ENCODE measurements at places on chromosomes 12 and 14.

DNA sequence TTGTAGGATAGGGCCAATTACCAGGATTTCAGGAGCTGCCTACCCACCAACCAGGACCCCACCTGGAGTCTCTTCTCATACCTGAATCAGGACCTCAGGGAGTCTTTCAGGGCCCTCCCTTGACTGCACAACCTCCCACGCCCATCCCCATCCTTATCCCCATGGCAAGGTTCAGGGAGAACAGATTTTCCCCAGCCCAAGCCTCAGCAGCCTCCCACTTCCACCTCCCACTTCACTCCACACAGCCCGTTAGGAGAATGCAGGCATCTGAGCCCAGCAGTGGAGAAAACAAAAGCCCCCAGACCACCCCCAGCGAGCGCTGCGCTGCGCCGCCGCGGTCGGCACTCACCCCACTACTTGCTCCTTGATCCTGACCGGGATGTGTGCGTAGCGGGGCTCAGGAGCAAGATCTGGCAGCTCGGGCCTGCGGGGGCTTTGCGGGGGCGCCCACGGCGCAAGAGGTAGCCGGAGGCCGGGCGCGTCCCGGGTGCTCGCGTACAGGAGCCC, 1.4 kb downstream of the B4GALNT1 start:
- DNase-seq: no peak

GRCh38 chr14:73500360-73500759, 9.6 kb downstream of the RIOX1 start:
- DNase-seq: no peak

DNA sequence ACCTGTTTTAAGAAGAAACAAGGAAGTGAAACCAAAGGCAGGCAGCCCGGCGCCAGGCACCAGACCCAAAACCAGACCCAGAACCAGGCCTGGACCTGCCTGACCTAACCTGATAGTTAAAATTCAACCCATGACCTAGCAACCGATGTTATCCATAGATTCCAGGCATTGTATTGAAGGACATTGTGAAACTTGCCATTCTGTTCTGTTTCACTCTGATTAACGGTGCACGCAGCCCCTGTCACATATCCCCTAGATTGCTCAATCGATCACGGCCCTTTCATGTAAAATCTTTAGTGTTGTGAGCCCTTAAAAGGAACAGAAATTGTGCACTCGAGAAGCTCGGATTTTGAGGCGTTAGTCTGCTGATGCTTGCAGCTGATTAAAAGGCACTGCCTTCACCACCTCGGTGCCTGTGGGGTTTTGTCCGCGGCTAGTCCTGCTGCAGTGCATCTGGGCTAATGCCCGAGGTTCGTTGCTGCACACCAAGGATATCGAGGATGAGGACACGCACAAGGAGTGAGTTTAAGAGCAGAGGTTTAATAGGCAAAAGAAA, 262.5 kb upstream of the TMEM132C start:
- no peak for DNase-seq

- DNase-seq: peak; percentile 72
These were observed 2.7 kb upstream of the INHBE start for GRCh38 chr12:57452181-57452936.

GRCh38 chr14:92456215-92457015, 57.2 kb upstream of the RIN3 start:
- peak; percentile 53 for DNase-seq

GRCh38 chr14:49581209-49582112, 4.7 kb downstream of the RPS29 start:
- DNase-seq: no peak

- no peak for DNase-seq
These were observed 1.8 kb upstream of the ZNF839 start for GRCh38 chr14:102317564-102318248.

GRCh38 chr14:95516554-95517181, at the start of gene SYNE3:
Gene SYNE3, minus strand, starts transcription at chr14:95516650. Its CDS starts 40,829 bp downstream, at chr14:95475821.
- DNase-seq: no peak

DNA sequence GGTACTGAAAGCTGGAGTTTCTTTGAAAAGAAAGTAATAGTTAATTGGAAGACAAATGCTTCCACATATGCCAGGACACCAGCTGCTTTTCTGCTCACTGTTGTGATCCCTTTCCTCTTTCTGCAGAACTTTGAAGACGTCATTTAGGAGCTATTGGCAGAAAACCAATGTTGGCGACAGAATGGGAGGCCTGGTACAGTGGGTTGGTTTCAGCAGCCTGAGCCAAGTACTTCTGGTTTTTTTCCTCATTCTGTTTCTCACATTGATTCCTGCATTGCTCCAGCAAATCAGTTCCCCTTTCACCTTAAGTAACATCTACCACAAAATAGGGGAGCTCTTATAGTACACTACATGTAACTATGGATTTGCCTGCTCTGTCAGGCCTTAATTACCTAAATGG, 96.9 kb downstream of the FIGNL2 start:
- no peak for DNase-seq

- no peak for DNase-seq
These were observed 3.8 kb downstream of the CCDC88C start for GRCh38 chr14:91413547-91414474.

- DNase-seq: no peak
These were observed 249.9 kb upstream of the RGS6 start for GRCh38 chr14:71682337-71682736.

DNA sequence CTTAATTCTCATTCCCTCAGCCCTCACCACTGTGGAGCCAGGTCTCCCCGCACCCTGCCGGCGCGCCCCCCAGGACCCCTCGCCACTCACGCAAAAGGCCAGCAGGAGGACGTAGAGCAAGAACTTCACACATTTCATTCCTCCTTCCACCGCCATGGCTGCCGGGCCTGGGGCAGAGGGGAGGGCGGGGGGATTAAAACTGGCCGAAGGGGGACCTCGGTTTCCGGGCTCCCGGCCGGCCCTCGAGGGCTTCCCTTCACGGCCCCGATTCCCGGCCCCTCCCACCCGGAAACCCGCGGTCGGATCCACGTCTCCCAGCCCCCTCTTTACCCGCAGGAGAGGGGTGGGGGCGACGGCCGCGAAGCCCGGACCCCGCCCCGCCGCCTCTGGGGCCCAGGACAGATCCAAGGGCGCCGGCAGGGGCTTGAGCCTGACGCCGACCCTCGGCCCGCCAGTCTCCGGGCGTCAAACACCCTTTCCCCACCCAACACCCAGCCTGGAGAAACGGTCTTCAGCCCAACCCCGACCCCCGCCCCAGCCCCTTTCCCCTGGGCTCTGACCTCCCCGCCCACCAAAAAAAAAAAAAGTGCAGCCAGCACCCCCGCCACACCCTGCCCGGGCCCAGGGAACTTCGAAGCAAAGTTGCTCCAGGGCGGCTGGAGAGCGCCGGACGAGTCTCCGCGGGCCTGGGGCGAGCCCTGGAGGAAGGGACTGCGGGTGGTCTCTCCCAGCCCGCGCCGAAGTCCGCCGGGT, 447 bp downstream of the CD63 start:
- DNase-seq: no peak

GRCh38 chr12:110079477-110080400, 31.4 kb upstream of the C12orf76 start:
- DNase-seq: no peak

GRCh38 chr14:96297000-96297399, 41.0 kb downstream of the BDKRB1 start:
- DNase-seq: no peak

GRCh38 chr14:36069535-36069900, 107.0 kb downstream of the PTCSC3 start:
- peak; percentile 0 for DNase-seq

GRCh38 chr12:52513736-52514135, 6.5 kb downstream of the KRT5 start:
- no peak for DNase-seq
